Hematopoietic multipotent progenitor cell (in vitro differentiated cells): ENCODE measurements at places on chromosomes 4 and X. TPM values are rescaled to one million over a fixed set of nuclear protein-coding genes. Genes with fewer than 3 reads are reported as not detected.

Gene MAMLD1
- under 0.01 TPM for total RNA-seq

Gene H2AZ1
- 186 TPM for total RNA-seq

- no peak for DNase-seq
Measured at GRCh38 chr4:99628040-99628439, 29.6 kb downstream of the C4orf54 start.

Gene BRS3
- total RNA-seq = not detected

- no peak for DNase-seq
Measured at GRCh38 chrX:18149454-18149853, 71.2 kb downstream of the BEND2 start.

- no peak for DNase-seq
Measured at GRCh38 chr4:76011700-76012387, 4.5 kb upstream of the CXCL9 start.

- DNase-seq = no peak
Measured at GRCh38 chr4:40340030-40340429, 4.9 kb downstream of the CHRNA9 start.

- DNase-seq = no peak
Measured at GRCh38 chr4:177185579-177185978, 124.1 kb upstream of the NEIL3 start.

- DNase-seq = no peak
Measured at GRCh38 chr4:88148560-88148959, 9.9 kb downstream of the ABCG2 start.
